ENCODE measurements at places on chromosomes 3 and 15. TPM values are rescaled to one million over a fixed set of nuclear protein-coding genes. Genes with fewer than 3 reads are reported as not detected.

ACKR4 gene
- 10.4 TPM for total RNA-seq

SPTSSB gene
- 242 TPM for total RNA-seq

PTX3 gene
- 2.1 TPM for total RNA-seq

DNA sequence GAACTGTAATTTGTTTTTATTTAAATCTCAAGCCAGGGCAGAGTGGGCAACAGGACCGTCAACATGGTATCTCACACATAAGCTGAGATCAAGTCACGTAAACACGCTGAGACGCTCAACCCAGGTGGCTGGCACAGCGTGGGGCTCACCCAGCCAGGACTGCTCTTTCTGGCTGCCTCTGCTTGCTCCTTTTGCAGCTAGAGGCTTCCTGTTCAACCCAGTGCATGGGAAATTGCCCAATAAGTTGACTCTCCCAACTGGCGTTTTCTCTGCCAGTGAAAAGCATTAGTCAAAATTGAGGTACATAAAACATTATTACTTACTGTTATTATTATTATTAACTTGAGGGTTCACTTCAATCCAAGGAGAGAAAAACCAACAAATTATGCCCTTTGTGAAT, 398.1 kb downstream of the NR2F2 start:
- DNase-seq: no peak

DNA sequence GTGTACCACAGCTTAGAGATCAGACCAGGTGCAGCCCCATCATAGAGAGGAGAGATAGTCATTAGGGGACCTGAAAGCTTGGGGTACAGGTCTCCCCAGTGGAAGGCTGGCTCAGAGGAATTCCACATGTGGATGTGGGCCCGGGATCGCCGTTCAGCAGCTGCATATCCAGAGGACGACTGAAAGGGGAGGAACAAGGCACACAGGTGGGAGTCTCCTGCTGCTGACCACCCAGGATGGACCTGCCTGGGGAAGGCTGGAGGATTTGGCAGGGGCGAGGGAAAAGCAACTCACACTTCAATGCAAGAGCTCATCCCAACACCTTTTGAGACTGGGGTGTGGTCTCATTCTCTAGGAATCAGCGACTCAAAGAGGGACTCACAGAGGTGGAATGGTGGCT, 25.0 kb upstream of the MRPS22 start:
- DNase-seq: no peak
